ENCODE measurements at places on chromosomes 3 and 15.
A peak's percentile ranks its signal among the peaks of the same experiment; 100 is the strongest.

DNA sequence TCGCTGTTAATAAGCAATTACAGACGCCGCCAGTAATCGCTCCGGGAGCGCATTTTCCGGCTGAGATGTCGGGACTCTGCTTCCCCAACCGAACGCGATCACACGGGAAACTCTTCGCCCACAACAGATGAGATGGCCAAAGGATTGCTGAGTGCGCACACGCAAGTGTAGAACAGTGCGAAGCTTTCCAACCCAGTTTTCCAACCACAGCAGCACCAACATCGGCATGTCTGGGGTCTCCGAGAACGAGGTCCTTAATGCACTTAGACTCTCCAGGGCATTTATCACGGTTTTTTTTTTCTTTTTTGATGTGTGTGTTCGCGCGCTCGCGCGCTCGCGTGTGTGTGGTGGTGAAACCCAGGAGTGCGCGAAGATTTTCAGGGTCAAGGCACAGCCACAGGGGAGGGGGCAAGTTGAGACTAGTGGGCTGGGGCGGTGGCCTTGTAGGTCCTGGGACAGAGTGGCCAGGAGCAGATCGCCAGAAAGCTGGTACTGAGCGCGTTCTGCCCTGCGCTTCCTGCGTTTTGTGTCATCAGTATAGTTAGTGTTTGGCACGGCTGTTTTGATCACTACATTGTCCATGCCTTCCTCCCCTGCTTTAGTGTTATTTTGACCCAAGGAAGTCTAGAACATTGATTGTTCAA, 1.8 kb upstream of the EOMES start:
- H3K27ac ChIP-seq, result no peak overlapping the region
- H3K4me1 ChIP-seq, result peaks cover 40% of the 10 kb centered on the region
- peak overlapping the region; percentile 21 for H3K4me3 ChIP-seq
- no peak for DNase-seq
- H3K27me3 ChIP-seq, result peaks cover 38% of the 10 kb centered on the region

DNA sequence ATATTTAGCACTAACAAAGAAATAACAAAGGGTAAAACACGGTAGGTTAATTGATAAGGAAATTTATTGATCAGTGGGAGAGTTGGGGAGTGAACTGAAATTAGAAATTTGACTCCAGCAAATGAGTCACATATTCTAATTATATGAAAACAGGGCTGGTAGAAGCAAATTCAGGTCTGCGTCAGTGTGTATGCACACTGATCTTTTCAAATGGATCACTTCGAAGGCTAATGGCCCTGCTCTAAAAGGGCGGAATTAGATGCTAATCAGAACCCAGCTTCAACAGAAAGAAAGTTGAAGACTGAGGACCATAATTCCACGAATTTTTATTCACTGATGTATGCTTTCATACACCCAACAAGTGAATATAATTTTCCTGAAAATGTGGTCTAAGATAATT, 762.4 kb upstream of the DPPA4 start:
- H3K4me1 ChIP-seq, result no peaks in the 10 kb centered on the region
- no peaks in the 10 kb centered on the region for H3K36me3 ChIP-seq
- no peaks in the 10 kb centered on the region for H3K27me3 ChIP-seq
- no peak overlapping the region for H3K27ac ChIP-seq
- H3K4me3 ChIP-seq, result no peak overlapping the region

- no peaks in the 10 kb centered on the region for H3K4me1 ChIP-seq
- H3K4me3 ChIP-seq, result no peak overlapping the region
- H3K27ac ChIP-seq, result no peak overlapping the region
- no peak for DNase-seq
- H3K36me3 ChIP-seq, result no peaks in the 10 kb centered on the region
These were observed 226.0 kb downstream of the ZMAT3 start for GRCh38 chr3:178845420-178846118.

GRCh38 chr3:190378240-190378891, 9.6 kb upstream of the CLDN16 start:
- H3K4me1 ChIP-seq, result peaks cover 56% of the 10 kb centered on the region
- no peak overlapping the region for H3K4me3 ChIP-seq
- no peak for DNase-seq
- H3K36me3 ChIP-seq, result no peaks in the 10 kb centered on the region

DNA sequence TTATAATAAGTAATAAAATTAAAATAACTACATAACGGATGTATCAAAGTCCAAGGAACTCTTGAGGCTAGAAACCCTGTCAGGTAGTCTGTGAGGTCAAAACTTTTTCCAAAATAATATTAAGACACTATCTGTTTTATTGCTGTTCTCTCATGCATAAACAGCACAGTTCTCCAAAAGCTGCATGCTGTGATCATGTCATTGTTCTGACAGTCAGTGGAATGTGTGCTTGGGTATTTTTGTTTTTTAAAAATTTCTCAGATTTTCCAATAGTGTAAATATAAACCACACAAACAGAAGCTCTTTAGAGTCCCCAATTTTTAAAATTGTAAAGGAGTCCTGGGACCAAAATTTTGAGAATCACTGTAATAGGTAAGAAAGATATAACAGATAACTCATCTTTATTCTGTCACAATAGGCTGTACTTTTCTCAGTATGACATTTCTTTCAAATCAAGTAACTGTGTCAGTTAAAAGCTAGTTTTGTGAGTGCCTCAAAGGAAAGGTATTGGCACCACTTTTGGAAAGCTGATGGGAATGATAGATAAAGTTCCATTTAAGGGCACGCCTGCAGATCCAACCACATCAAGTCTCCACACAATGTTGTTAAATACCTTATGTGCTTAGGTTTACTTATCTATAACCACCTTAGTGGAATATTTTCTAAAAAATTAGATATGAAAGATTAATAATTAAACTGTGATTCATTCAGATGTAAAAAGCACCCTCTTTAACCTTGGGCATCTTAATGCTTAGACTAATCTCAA, 49.3 kb downstream of the CEP152 start:
- no peak overlapping the region for H3K4me3 ChIP-seq
- H3K27me3 ChIP-seq, result no peaks in the 10 kb centered on the region

DNA sequence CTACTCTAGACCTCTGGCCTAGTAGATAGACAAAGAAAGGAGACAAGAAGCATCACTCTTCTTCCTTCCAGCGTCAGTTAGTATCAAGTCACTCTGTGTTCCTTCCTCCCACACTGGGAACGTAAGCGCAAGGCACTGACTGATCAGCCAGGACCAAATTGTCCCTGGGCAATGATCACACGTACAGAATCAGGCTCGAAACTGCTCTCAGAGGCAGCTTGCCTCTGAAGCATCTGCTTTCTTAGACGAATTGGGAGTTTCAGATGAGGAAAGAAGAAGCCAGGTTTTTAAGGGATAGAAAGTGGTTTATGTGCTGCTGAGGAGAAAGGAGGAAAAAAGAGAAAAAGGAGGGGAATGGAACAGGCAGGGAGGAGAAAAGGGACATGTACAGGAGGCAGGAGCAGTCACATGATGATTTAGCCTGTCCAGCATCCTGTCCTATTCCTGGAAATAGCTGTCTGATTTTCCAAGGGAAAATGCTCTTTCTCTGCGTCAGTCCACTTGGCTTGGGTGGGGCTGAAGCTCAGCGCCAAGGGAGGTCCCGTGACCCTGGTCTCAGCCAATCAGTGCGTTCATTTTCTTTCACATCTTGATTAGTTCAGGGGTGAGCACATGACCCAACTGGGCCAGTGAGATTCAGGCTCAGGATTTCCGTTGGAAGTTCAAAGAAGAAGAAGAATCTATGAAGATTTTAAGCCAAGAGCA, 102.0 kb upstream of the PRICKLE2 start:
- no peaks in the 10 kb centered on the region for H3K36me3 ChIP-seq
- H3K27me3 ChIP-seq, result no peaks in the 10 kb centered on the region
- DNase-seq, result no peak
- peak overlapping the region; percentile 71 for H3K27ac ChIP-seq

GRCh38 chr3:140292684-140293083, 357.7 kb downstream of the CLSTN2 start:
- H3K36me3 ChIP-seq, result no peaks in the 10 kb centered on the region
- H3K27me3 ChIP-seq, result no peaks in the 10 kb centered on the region
- DNase-seq, result no peak
- no peak overlapping the region for H3K4me3 ChIP-seq

- peaks cover 3% of the 10 kb centered on the region for H3K36me3 ChIP-seq
- no peak for DNase-seq
- H3K4me1 ChIP-seq, result peaks cover 47% of the 10 kb centered on the region
- H3K27ac ChIP-seq, result peak overlapping the region; percentile 68
- H3K27me3 ChIP-seq, result no peaks in the 10 kb centered on the region
- no peak overlapping the region for H3K4me3 ChIP-seq
These were observed 227.3 kb downstream of the ITPR1 start for GRCh38 chr3:4720316-4721075.

DNA sequence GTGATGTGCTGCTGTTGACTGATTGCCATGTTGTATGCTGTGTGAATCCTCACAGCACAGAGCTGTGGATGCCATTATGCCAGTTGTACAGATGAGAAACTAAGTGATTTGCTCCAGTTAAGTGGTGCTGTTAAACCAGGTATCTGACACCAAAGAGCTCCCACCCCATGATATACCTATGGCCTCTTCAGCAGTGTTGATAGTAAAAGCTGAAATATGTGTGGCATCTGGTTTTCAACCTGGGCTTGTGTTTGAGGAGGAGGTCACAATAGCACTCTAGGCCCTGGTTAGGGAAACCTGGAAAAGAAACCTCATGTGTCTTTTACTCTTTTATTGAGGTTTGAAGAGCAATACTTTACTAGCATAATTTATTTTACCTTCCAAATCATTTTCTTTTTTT, 21.4 kb downstream of the RAD54L2 start:
- H3K4me1 ChIP-seq, result no peaks in the 10 kb centered on the region
- H3K36me3 ChIP-seq, result no peaks in the 10 kb centered on the region
- no peaks in the 10 kb centered on the region for H3K27me3 ChIP-seq
- H3K4me3 ChIP-seq, result no peak overlapping the region
- H3K27ac ChIP-seq, result peak overlapping the region; percentile 1

DNA sequence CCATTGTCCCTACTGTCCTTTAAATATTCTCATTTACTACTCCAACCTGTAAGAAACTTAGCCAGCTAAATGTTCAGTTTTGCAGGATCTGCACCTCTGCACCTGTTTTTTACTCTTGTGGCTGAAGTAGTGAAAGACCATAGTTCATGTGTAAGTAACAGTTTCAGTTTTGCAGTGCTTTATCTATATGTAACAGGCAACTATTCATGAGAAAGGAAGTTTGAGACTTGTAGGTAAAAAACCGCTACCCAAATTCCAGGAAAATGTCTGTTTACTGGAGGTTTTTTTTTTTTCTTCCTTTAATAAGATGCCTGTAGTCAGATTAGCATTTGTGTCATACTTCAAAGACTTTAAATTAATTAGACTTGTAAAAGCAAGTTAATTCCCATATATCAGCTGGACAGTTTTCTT, 25.4 kb upstream of the MBNL1 start:
- H3K27me3 ChIP-seq, result no peaks in the 10 kb centered on the region
- H3K27ac ChIP-seq, result peak overlapping the region; percentile 50
- peaks cover 10% of the 10 kb centered on the region for H3K4me1 ChIP-seq
- H3K36me3 ChIP-seq, result no peaks in the 10 kb centered on the region
- peak overlapping the region; percentile 8 for H3K4me3 ChIP-seq

DNA sequence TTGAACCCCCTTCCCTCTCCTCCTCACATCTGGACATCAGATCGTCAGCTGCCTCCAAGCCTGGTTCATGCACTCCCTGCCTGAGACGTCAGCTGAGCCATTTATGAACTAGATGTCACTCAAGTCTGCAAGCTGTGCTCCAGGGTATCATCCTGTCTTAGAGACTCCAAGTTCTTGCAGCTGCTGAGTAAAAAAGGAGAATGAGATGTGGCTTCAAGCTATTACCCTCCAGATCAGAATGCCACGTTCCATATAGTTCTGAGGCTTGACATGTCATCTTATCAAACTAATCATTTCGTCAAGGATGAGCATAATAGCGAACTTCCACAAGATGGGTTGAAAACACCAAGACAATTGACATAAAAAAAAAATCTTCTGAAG, 766.3 kb downstream of the TBL1XR1 start:
- DNase-seq, result no peak
- no peak overlapping the region for H3K27ac ChIP-seq
- H3K4me1 ChIP-seq, result no peaks in the 10 kb centered on the region
- no peaks in the 10 kb centered on the region for H3K27me3 ChIP-seq
- no peaks in the 10 kb centered on the region for H3K36me3 ChIP-seq

DNA sequence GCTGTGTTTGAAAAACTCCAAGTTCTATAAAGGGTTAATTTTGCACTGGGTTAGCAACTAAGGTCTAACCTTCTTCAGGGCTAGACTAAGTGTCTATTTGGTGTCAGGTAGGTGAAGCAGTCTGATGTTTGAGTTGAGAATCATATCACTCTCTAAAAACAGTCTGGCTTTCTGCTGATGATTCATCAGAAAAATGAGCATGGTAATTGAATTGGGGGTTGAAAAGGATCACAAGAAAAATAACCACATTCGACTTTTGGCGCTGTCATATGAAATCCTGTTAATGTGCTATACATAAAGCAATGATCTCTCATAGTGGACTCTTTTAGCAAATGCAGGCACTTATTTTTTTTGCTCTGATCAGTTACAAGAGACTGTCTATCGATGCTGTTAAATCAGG, 242.2 kb upstream of the AZI2 start:
- DNase-seq, result no peak
- H3K4me3 ChIP-seq, result peak overlapping the region; percentile 23
- H3K27me3 ChIP-seq, result no peaks in the 10 kb centered on the region
- no peak overlapping the region for H3K27ac ChIP-seq

GRCh38 chr3:127573912-127574311, 16.6 kb downstream of the TPRA1 start:
- H3K4me3 ChIP-seq, result no peak overlapping the region
- H3K4me1 ChIP-seq, result peaks cover 6% of the 10 kb centered on the region
- no peak for DNase-seq

- no peaks in the 10 kb centered on the region for H3K36me3 ChIP-seq
- peak overlapping the region; percentile 90 for H3K27ac ChIP-seq
- H3K27me3 ChIP-seq, result no peaks in the 10 kb centered on the region
- no peak overlapping the region for H3K4me3 ChIP-seq
These were observed 45.0 kb downstream of the SMAD3 start for GRCh38 chr15:67110361-67110781.

GRCh38 chr15:89367485-89368451, 33.1 kb upstream of the POLG start:
- no peak overlapping the region for H3K27ac ChIP-seq
- no peaks in the 10 kb centered on the region for H3K36me3 ChIP-seq
- peaks cover 19% of the 10 kb centered on the region for H3K4me1 ChIP-seq

DNA sequence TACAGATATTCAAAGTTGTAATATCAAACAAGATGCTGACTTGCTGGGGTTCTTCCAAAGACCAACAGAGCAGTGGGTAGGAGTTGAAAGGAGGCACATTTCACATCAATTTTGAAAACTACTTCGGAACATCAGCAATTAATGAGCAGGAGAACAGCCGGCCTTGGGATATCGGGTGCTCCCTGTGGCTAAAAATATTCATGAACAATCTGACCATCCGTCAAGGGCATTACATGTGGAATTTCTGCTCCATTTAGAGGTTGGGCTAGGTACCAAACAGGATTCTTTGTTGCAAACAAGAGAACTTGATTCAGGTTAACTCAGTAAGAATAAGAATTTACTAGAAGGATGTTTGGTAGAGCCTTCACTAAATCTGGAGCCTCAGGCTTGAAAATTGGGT, 223.9 kb downstream of the RYR3 start:
- DNase-seq, result no peak
- H3K27me3 ChIP-seq, result no peaks in the 10 kb centered on the region
- no peak overlapping the region for H3K27ac ChIP-seq
- no peaks in the 10 kb centered on the region for H3K4me1 ChIP-seq

GRCh38 chr3:52524752-52525679, 8.6 kb downstream of the NT5DC2 start:
- peaks cover 51% of the 10 kb centered on the region for H3K36me3 ChIP-seq
- H3K27ac ChIP-seq, result peak overlapping the region; percentile 79
- peaks cover 25% of the 10 kb centered on the region for H3K4me1 ChIP-seq
- peak overlapping the region; percentile 7 for H3K4me3 ChIP-seq
- no peak for DNase-seq

- H3K36me3 ChIP-seq, result no peaks in the 10 kb centered on the region
- no peak overlapping the region for H3K4me3 ChIP-seq
- H3K27ac ChIP-seq, result no peak overlapping the region
- no peaks in the 10 kb centered on the region for H3K27me3 ChIP-seq
These were observed 494 bp downstream of the CPLX3 start for GRCh38 chr15:74826921-74827320.

Measured in esophagus squamous epithelium (tissue), 5 donors.